ENCODE measurements at places on chromosomes 2 and 18. TPM values are rescaled to one million over a fixed set of nuclear protein-coding genes. Genes with fewer than 3 reads are reported as not detected.
A peak's percentile ranks its signal among the peaks of the same experiment; 100 is the strongest.

DNA sequence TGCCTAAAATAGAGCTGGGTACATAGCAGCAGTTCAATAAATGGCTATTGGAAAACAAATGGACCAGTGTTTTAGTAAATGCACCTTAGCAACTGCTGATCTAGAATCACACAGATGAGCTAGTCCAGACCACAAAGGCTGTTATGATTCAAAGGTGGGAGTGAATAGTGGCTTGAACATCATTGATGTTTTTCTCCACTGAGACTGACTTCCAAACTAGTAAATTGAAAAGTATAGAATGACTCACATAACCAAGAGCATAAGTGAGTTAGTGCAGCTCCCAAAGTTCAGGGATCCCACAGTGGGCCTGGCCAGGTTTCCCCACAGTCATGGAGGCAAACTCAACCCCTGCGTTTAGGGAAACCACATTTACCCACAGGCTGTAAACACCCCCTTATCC is 106.7 kb upstream of the YPEL5 start:
- no peak for ATAC-seq

GRCh38 chr18:41390309-41390708 is 564.7 kb upstream of the PIK3C3 start:
- ATAC-seq = no peak

GRCh38 chr2:207008105-207008990 is 69.0 kb downstream of the CPO start:
- ATAC-seq = no peak

- no peak for ATAC-seq
Measured at GRCh38 chr18:23837591-23837990, 148.3 kb downstream of the LAMA3 start.

DNA sequence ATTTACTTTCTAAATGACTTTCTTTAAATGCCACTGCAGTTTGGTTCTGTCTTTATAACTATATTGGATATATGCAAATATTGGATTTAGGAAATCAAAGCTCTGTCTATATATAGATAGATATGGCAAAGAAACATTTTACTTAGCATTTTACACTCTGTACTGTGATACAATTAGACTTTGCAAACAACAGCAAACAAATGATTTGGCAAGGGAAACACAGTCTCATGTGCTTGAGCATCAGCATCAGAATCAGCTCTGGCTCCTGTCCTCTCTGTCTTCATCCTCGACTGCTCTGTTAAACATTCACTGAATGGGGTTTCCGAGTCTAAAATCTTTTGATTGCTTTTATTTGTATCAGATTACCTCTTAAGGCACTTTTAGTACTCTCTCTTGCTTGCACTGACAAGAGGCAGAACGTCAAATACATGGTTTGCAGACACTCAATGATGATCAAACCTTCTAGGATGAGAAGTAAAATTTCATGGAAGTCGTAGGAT is 176.8 kb upstream of the LRP1B start:
- no peak for ATAC-seq

LYG1 gene
- 1.2 TPM for total RNA-seq

- ATAC-seq = no peak
Measured at GRCh38 chr2:232295971-232296370, 82.6 kb upstream of the ALPP start.

DCDC2C gene
- not detected for total RNA-seq

- ATAC-seq = no peak
Measured at GRCh38 chr18:23664674-23665073, 2.0 kb upstream of the ANKRD29 start.

DNA sequence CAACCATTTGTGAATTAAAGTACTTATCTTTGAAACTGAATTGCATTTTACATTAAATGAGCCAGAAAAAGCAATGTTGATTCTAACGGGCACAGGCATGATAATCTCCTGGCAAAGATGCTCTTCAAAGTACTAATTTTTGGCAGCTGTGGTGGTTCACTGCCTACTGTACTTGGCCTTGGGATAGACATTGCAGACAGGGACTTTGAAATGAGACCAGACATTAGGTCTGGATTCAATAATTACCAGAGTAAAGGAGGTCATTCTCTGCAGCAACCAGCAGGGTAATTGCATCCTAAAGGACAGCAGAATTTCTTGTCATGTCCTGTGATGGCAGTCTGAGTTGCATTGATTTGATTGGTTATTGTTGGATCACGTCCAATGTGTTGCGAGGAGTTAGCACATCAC is 986.5 kb downstream of the TDRD15 start:
- no peak for ATAC-seq

DNA sequence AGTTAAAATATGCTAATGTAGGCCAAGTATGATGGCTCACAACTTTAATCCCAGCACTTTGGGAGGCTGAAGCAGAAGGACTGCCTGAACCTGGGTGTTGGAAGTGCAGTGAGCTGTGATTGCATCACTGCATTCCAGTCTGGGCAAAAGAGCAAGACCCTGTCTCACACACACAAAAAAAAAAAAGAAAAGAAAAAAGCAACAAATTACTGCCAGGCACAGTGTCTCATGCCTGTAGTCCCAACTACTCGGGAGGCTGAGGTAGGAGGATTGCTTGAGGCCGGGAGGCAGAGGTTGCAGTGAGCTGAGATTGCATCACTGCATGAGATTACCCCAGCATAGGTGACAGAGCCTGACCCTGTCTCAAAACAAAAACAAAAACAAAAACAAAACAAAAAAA is 110.6 kb downstream of the PRELID3A start:
- ATAC-seq = no peak

- peak; percentile 75 for ATAC-seq
Measured at GRCh38 chr2:10407841-10408648, 40.1 kb downstream of the ODC1 start.

TEKT4 gene
- total RNA-seq = not detected

DNA sequence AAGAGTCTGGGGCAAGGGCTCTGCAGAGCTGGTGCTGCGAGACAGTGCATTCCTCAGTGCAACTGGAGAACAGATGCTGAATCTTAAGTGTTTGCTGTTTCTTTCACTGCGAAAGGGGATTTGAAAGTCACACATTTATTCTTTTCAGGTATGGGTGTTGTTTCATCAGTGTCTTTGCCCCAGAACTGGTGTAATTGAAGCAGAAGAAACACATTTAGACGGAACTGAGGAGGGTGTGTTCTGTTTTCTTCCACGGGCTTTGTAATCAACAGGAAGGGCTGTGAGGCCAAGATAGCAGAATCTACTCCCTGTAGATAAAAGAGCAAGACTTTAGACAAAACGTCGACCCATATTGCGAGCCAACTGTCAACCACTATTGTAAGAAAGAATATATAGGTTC is 151.9 kb downstream of the EPHA4 start:
- ATAC-seq = no peak

Data from gastroesophageal sphincter (tissue), 4 donors.